ENCODE measurements at places on chromosomes 11 and 22.

DNA sequence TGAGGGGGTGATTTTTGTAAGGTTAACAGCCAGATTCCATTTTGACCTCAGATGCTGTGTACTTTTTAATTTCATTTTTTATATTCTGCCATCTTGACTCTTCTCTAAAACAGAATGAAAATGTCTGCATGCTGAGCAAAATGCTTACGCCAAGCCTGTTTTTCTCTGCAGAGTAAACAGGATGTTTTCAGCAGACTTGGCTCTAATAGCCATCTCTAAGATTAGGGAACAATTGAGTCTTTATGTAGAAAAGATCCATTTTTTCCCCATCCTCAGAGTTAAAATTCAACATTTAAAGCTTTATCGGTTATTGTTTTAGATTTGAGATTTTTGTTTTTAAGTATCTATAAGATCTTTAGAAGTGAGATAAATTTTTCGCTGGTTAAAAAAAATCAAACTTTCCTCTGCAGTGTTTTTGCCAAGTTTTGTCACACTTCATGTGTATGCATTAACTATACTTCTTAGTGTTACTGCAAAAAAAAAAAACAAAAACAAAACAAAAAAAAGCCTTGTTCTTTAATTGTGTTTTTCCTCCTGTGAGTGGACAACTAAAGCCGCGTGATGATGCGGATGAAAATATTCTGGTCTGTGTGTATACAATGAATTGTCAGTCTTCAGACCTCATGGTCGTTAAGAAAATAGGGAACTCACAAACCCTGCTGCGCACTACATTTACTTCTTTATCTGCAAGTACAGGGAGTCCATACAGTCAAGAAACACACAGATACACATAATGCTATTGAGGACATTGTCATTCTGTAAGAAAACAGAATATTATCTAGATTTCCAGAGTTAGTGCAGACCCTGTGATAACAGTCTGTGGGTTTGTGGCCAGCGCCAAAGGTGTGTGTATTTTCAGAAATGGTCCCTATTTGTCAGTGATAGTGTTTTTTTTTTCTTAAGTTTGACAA, 17.5 kb upstream of the ADSL start:
- no peak for DNase-seq

- no peak for DNase-seq
Observed at GRCh38 chr11:19827399-19828135, 114.9 kb downstream of the NAV2 start.

GRCh38 chr11:69348414-69349235, 54.7 kb downstream of the MYEOV start:
- DNase-seq, result peak; percentile 10

GRCh38 chr11:131710511-131710910, 340.1 kb downstream of the NTM start:
- no peak for DNase-seq

DNA sequence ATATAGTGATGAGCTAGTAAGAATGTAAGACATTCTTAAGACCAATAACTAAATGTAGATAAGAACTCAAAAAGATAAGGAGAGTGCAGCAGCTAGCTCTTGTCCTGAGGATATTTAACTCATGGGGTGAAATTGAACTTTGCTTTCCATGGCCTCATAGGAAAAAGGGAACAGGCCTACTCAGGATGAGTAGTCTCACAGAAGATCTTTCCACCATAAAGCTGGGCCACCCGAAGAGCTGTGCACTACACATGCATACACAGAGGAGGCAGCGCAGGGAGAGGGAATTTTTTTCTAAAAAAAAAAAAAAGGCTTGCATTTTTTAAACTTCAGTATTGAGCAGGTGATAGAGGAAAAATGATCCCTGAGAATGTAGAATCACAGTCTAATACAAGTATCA, 59.9 kb upstream of the CFAP300 start:
- DNase-seq, result no peak

GRCh38 chr22:27409299-27409698, 392.3 kb downstream of the MN1 start:
- no peak for DNase-seq

- no peak for DNase-seq
Observed at GRCh38 chr11:123193742-123194141, 1.3 kb downstream of the CLMP start.

DNA sequence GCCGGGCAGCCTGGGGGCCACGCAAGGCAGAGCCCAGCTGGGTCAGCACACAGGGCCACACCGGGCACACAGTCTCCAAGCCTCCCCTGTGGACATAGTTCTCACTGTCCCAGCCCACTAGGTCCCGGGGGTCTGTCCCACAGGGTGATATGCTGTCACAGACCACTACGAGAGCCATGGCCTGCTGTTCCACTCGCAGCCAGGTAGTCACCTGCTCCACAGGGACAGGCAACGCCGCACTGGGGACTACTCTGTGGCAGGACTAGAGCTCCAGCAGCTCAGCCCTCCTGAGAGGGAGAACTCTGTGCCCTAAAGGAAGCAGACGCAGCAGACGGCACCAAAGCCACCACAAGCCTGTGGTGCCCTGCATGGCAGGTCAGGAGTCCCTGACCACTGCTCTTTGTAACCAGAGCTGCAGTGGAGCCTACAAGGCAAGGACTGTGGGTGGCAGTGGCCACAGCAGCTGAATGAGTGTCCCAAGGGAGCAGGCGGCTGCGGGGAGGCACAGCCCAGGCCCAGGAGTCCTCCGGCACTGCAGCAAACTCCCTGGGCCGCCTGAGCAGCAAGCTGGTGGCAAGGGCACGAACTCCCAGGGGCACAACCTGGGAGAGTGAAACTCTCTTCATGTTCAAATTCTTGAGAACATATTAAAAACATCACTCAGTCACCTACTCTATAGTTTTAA, 171.2 kb upstream of the GRK3 start:
- DNase-seq, result no peak

DNA sequence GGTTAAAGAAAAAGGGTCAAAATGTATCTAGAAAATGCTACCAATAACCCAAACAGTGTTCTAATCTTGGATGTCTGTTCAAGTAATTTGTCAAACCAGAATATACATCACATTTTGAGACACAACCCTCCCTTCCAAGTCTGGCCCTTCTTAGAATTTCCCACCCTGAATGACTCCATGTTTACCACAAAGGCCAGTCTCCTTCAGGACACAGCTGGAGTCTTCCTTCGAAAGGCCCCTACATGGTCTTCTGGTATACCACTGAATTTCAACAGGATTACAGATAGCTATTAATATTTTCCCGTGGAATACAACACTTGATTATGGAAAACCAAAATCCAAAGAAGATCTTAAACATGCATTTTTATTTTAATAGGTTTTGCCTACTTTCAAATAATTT, 10.2 kb downstream of the CCDC34 start:
- no peak for DNase-seq

Measured in activated T-cell treated with anti-CD3 and anti-CD28 coated beads, Interleukin-2, amount 50 U/mL, for 48 hours (primary cell).